Natural killer cell (primary cell): ENCODE measurements at places on chromosomes 12 and 14. TPM values are rescaled to one million over a fixed set of nuclear protein-coding genes. Genes with fewer than 3 reads are reported as not detected.

The CLEC12A gene
- 18.9 TPM for total RNA-seq

The SLC38A4 gene
- not detected for total RNA-seq

The ESPL1 gene
- 1.9 TPM for total RNA-seq

The FBXO33 gene
- 45.7 TPM for total RNA-seq

The EML1 gene
- total RNA-seq, result not detected

The SCNN1A gene
- 3.0 TPM for total RNA-seq

The LYZ gene
- total RNA-seq, result 337 TPM

The TBX5 gene
- total RNA-seq, result not detected

The CD163L1 gene
- 0.34 TPM for total RNA-seq

The FAM186B gene
- 0.85 TPM for total RNA-seq

The AMDHD1 gene
- total RNA-seq, result 1.4 TPM

The DRAM1 gene
- 10.0 TPM for total RNA-seq

The CLIP1 gene
- total RNA-seq, result 67.1 TPM

The LALBA gene
- total RNA-seq, result not detected

The FAR2 gene
- total RNA-seq, result 3.5 TPM

The CD163 gene
- total RNA-seq, result 2.1 TPM

The SPRYD3 gene
- total RNA-seq, result 42.6 TPM

The TAS2R8 gene
- total RNA-seq, result not detected

The PRB2 gene
- not detected for total RNA-seq

The PLD4 gene
- total RNA-seq, result 7.2 TPM

The WNT1 gene
- 2.0 TPM for total RNA-seq

The RHOJ gene
- not detected for total RNA-seq

The LHX5 gene
- not detected for total RNA-seq

The RIN3 gene
- 248 TPM for total RNA-seq
